Peyer's patch (tissue), 4 donors: ENCODE measurements at places on chromosomes 6 and 20.
A peak's percentile ranks its signal among the peaks of the same experiment; 100 is the strongest.

GRCh38 chr6:75023634-75024033, 182.2 kb downstream of the COL12A1 start:
- DNase-seq, result no peak

GRCh38 chr20:48153523-48153922, 368.2 kb upstream of the SULF2 start:
- DNase-seq, result no peak

DNA sequence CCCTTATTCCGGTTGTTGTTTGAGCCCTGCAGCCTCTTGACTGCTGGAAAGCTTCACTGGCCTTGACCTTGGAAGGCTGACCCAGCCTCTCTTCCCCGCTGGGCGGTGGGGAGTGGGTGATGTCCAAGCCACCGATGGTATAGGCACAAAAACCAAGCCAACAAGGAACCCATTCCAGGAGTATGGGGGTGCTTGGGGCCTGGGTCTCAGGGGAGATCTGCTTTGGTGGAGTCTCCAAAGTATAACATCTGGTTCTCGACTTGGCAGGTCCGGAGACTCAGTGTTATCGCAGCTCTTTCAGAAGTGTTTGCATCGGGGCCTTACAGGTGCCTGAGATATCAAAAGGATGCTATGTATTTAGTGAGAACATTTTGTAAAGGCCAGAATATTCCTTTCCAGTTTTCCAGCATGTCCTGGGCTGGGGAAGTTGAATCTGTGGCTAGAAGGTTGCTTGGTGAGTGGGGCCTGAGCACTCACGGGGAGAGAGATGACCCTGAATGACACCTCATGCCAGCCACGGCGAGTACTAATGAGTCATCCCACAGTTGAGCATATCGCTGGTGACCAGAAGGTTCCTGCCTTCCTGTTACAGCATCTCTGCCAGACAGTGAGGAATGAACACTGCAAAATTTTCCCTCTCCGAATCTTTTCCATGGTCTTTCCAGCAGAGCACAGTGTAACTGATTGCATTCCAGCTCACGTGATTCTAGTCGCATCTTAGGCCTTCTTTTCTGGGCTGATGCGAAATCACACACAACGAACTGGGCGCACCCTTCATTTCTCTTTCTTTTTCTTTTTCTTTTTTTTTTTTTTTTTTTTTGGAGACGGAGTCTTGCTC, 133.9 kb downstream of the ZDHHC14 start:
- DNase-seq, result no peak

DNA sequence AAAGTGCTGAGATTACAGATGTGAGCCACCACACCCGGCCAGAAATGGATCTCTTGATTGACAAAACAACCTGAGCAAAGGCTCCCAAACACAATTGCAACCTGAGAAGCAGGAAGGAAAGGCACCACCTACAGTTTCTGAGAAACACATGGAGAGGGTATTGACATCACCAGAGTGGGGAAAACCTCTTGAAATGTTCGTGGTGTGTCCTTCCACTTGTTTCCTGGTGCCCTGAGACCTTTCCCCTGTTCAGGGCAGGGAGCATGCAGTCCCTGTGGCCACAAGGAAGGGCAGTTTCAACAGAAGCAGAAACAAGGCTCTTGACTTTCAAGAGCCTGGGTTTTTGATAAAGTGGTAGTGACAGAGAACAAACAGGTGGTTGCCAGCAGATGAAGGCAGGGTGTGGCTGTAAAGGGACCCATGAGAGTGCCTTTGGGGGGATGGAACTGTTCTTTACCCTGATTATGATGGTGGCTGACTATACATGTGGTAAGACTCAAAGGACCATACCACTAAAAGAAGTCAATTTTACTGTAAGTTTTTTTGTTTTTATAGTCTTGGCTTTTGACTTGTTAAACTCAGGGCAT, 3.2 kb upstream of the BPIFA1 start:
- no peak for DNase-seq

DNA sequence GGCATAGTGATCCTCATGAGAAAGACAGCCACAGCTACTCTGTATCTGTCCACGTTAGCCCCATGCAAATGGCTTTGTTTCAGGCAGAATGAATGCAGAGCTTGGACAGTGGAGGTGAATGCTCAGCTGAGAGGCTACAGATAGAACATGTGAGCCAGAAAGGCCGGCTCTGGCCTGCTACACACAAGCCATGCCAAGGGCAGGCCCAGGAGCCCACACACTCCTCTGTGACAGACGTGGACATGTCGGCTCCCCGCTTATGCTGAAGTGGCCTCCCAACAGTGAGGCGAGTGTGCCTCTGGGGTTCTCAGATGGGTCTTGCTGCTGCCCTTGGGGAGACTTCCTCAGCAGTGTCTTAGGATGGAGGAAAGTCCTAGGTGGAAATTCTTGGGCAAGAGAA, 159.6 kb downstream of the SYNDIG1 start:
- DNase-seq, result no peak

GRCh38 chr20:45052698-45053429, 48.1 kb downstream of the KCNS1 start:
- no peak for DNase-seq

GRCh38 chr20:40305303-40305702, 383.7 kb downstream of the MAFB start:
- DNase-seq, result no peak

GRCh38 chr20:62475027-62475771, 596 bp downstream of the GATA5 start:
- no peak for DNase-seq

GRCh38 chr20:45343532-45344167, 4.6 kb downstream of the SDC4 start:
- peak; percentile 80 for DNase-seq

GRCh38 chr6:108732091-108732870, 115.9 kb upstream of the ARMC2 start:
- peak; percentile 84 for DNase-seq

DNA sequence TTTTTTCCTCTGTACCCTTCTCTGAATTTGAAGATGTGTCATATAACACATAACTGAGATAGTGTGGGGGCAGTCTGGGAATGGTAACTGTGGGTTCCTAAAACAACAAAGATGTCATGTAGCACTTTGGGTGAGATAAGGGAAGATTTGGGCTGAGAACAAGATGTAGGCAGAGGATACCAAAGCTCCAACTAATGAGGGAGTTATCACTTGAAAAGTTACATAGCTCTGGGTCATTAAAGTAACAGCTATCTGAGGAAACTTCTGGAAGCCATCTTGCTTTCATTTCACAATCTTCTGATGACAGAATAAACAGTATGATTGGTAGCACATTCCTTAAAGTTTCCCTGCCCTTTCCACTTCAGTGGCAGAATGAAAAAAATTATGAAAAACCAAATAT, 255.4 kb downstream of the TBX18 start:
- no peak for DNase-seq

DNA sequence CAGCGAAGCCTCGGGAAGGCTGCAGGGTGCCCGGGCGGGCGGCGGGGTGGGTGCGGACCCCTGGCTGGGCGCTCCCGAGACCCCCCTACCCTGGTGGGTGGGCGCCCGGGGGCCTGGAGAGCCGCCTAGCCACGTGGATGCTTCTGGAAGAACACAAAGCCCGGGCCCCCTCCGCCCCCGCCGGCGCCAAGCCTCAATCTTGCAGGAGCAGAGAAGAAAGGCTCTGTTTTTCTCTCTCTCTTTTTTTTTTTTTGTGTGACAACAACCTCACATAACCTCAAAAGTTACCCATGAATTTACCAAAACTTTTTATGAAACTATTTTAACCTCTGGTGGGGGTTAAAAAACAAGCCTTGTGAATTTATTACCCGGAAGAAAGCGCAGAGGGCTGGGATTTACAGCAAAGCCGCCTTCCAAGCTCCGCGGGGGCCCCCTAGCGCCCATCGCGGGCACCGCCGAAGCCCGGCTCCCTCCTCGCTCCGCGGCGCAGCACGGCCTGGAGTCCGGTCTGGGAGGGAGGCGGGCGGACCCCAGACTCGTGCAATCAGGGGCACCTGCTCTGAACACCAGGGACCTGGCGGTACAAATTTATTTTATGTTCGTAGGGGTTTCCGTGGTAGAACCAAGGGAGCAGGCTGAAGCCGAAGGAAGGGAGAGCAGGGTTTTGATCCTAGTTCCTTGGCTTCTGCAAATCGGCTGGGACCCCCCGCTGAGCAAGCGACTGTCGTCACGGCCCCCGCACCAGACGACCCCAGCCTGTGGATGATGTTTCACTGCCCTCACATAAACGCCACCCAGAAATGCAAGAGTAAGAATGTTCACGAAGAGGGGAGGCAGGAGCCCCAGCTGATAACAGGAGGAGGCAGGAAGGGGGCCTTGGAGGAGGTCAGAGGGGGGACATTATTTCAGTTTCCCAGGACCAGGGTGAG, 58.9 kb downstream of the ZNF831 start:
- DNase-seq, result peak; percentile 75

DNA sequence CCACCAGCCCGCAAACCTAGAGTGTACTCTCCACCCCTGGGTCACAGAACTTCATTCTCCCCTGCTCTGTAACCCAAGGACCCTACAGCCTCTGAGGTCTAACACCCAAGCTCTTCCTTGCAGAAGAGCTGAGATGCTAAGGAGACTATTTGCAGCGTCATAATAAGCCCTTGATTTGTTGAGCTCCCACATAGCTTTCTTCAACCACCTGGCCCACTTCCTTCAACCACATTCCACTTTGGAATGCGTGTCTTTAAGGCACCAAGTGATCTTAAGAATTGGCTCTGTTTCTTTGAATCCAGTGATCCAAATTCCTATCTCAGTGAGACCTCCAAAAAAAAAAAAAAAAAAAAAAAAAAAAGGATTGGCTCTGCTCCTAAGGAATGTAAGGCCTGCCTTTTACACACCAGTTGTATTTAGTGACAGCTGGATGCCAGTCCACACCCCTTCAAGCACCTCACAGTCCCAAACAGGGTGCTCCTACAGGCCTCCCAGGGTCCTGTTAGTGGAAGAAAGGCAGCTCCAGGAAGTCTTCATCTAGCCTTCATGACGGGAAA, 106.2 kb downstream of the UBE3D start:
- DNase-seq, result no peak

GRCh38 chr6:161446296-161446925, 172.6 kb upstream of the AGPAT4 start:
- DNase-seq, result no peak

DNA sequence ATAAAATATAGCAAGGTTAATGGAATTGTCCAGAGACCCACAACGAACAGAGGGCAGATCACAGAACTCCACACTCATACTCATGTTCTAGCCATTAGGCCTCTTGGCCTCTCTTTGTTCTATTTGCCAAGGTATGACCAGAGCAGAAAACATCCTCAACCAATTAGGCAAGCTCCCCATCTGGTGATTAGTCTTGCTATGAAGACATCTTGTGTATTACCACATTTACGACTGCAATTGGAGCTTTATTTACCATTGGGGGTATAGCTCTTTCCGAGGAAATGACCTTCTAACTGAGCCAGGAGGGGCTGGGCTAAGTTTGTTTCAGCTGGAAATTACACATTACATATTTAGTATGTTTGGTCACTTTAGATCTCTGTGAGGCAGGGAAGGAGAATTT, 593.9 kb downstream of the CD109 start:
- DNase-seq, result no peak

GRCh38 chr20:25041813-25042530, 16.0 kb downstream of the ACSS1 start:
- DNase-seq, result peak; percentile 43

DNA sequence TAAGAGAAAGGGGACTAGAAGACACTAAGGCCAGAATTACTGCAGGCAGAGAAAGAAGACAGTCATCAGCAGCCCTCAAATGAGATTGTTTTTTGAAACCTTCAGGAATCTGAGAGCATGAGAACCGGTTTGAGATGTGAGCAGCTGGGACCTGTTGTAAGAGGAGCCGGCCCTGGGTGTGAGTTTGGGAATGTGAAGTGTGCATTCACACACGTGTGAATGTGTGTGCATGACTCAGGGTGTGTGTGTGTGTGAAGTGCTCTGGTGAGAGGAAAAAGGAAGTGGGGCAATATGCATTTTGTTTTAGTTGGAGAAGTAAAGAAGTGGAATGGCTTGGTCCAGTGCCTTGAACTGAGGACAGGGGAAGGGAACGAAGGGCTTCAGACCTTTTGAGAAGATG, 4.3 kb downstream of the SCUBE3 start:
- DNase-seq, result no peak

DNA sequence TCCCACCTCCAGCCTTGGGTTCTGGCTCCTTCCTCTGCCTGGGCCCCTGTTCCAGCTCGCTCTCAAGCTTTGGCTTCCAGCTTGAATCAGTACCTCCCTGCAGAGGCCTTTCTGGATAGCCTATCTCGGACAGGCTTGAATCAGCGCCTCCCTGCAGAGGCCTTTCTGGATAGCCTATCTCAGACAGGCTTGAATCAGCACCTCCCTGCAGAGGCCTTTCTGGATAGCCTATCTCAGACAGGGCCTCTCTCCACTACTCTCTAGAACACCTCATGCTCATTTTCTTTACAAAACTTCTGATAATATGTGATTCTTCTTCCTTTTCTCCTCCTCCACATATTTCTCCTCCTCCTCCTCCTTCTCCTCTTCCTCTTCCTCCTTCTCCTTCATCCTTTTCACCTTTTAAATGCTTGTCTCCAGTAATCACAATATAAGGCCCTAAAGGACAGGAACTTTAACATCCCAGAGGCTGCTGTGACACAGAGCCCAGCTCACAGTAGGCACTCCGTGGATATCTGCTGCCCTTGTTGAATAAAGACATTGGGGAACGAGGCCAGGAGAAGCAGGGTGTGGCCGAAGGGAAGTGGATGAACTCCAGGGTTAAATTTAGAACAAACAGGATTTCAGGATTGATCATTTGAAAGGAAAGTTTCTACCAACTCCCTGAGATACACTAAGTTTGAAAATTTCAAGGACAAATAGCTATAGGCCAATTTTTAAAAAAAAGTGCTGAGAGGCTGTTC, 9.3 kb upstream of the RPS6KA2 start:
- no peak for DNase-seq

DNA sequence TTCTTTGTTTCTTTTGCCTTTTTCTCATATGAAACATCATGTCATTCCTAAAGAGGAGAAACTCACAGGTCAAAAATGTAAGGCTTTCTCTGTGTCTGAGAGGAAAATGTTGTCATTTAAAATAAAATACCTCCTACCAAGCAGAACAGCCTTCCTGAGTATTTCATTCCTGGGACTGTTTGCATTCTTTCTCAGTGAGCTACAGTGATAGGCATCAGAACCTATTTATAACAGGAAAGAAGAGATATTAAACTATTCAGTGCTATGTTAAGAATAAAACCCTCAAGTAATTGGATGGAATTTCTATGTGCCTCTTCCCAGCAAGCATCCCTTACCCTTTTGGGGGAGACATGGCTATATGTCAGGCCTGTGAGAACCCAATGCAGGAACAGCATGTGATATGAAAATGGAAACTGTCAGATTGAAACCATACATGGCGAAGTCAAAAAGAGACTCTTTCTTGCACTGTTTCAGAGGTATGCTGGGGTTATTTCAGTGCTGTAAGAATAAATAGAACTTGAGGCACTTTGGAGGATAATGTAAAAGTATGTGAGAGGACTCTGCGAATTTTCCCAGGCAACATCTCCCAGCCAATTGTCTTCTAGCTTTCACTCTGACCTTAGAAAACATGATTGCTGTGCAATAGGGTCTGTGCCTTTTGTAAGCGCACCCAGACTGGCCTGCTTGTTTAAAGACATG, 133.8 kb upstream of the CCN2 start:
- no peak for DNase-seq
